T-helper 2 cell (primary cell): ENCODE measurements at places on chromosomes 12 and 14.

- DNase-seq, result no peak
Measured at GRCh38 chr12:4159851-4160250, 113.7 kb upstream of the CCND2 start.

DNA sequence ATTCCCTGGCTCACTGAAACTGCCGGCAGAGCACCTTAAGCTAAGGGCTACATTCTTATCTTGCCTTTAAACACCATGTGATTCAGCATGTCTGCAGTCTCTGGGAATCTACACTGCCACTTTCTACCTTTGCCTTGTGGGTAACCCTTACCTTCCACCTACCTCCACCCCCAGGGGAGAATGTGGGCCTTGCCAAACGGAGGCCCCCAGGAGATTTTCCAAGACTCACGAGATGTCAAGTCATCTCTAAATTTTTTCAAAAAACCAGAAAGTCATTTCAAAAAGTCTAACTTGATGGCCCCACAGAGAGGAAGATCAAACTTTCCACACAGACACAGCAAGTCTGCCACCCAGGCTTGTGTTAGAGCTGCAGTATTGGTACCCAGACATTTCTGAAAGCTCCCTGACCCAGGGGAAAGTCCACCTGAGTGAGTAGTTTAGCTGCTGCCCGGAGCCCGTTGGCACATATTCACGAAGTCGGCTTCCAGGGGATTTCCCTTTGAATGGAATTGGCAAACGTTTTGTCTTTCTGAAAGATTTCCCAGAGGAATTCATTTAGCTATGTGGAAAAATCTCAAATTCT is 4.7 kb upstream of the PSMA6 start:
- DNase-seq, result no peak

DNA sequence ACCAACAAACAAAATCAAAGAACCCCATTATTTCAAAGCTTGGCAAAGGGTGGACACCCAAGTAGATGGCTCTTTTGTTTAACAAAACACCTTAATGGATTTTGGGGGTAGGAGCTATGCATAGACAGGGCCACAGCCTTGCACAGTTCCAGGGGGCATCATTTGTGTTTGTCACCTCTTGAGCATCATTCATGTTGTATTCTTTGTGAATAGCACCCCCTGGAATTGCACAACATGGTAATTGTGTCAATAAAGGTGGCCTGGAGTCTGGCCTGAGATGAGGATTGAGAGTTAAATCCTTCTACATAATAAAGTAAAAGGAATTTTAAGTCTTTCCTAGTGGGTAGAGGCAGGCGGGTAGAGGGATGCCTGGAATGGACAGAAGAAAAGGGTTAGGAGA is 3.3 kb upstream of the FRS2 start:
- no peak for DNase-seq

DNA sequence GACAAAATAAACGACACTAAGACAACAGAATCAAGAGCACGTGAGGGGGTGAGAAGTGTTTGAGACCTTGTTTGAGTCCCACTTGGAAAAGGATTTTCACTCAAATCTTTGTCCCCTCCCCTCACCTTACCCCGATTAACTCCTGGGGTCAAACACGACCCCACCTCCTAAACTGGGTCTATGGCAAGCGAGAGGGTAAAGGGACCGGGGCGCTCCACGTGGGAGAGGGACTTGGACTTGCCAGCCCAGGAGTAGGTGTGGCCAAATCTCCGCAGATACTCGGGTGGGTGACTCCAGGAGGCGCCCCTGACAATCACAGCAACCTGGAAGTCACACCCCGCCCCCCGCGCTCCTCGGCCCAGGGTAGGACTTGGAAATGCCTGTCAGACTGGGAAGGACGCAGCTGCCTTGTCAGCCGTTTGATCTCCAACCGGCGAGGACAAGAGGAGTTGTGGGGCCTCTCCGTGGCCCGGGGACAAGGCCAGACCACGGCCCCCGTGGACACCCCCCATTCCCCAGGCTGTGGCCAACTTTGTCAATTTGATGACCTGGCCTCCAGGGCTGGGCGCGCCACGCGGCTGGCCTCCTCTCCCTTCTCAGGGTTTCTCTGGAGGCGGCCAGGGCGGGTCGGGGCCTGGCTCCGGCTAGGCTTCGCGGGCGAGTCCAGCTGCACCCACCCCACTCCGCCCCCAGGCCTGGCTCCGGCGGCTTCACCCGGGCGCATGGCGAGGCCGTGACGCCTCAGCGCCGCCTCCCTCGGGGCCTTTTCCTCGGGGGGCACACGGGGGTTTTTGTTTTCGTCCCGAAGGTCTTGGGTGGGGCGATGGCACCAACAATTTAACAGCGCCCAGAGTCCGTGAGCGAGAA is 1.1 kb upstream of the BCL11B start:
- DNase-seq, result no peak

GRCh38 chr12:114238808-114239207 is 167.1 kb downstream of the TBX5 start:
- no peak for DNase-seq

GRCh38 chr12:123089140-123089539 is 61.8 kb downstream of the PITPNM2 start:
- no peak for DNase-seq

GRCh38 chr12:92155733-92156132 is 10.1 kb upstream of the BTG1 start:
- DNase-seq, result no peak

- DNase-seq, result no peak
Measured at GRCh38 chr14:47226877-47227520, 448.4 kb downstream of the MDGA2 start.

DNA sequence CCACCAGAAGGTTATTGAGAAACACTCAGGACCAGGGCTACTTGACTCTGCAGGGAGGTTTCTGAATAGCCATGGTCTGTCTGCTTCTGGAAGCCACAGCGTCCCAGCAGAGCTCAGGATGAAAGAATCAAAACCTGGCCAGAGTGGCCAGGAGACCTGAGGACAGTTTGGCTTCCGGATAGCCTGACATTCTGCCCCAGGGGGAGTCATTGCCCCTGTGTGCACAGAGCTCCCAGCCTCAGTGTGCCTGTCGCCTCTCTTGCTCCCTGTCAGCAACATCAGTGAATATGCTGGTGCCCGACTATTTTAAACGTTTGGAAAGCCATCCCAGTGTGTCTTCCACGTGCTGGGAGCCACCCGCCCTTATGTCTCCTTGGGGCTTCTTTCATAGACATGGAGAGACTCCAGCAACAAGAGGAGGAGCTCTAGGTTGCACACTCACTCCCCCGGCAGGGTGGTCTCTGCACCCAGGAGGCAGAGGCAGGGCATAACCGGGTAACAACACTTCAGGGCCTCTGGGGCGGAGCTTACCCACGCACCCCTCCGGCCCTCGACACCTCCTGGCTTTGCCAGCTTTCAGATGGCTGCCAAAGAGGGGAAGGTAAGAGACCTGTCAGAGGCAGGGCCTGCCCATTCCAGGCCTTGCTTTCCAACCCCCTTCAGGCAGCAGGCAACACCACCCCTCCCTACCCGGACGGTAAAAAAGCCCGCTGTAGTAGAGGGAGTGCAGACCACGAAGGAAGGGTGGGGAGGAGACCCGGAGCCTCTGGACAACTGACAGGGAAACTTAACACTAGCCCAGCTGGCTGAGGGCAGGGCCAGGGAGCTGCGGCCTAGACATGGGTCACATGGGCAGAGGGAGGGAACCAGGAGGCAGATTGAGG is 19.0 kb upstream of the SLC6A12 start:
- no peak for DNase-seq

DNA sequence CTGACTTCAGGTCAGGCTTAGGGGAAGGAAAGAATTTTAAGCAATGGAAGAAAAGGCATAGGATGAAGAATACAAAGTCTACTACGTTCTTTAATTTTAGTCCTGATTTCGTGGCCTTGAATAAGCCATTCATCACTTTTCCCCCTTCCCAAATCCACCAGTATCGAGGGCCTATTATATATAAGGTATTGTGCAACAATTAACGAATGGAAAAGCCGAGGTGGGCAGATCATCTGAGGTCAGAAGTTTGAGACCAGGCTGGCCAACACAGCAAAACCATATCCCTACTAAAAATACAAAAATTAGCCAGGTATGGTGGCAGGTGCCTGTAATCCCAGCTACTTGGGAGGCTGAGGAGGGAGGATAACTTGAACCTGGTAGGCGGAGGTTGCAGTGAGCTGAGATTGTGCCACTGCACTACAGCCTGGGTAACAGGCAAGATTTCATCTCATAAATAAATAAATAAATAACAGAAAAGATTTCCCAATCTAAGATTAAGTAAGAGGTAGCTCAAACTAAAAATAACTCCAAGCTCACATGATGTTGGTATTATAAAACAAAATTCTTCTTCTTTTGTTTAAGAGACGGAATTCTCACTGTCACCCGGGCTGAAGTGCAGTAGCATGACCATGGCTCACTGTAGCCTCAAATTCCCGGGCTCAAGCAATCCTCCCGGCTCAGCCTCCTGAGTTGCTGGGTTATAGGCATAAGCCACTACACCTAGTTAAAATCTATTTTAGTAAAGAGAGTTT is 58.3 kb upstream of the NR2C1 start:
- no peak for DNase-seq

GRCh38 chr14:65997347-65997746 is 488.8 kb upstream of the CCDC196 start:
- DNase-seq, result no peak

DNA sequence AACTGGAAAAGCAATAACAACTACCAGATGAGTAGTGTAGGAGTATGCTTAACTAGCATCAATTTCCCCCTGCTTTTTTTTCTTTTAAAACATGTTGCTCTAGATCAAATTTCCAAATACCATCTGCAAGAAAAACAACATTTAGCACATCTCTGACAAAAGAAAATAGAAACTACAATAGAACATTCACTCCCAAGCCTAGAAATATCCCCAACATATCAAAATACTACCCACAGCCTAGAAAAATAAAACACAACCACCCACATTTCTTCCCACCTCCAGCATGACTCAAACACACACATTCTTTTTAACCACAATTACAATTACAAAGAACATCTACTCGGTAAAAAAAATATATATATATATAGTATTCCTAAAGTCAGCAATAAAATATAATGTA is 120.0 kb downstream of the PPFIA2 start:
- no peak for DNase-seq

GRCh38 chr12:124432376-124432775 is 135.0 kb downstream of the NCOR2 start:
- no peak for DNase-seq

DNA sequence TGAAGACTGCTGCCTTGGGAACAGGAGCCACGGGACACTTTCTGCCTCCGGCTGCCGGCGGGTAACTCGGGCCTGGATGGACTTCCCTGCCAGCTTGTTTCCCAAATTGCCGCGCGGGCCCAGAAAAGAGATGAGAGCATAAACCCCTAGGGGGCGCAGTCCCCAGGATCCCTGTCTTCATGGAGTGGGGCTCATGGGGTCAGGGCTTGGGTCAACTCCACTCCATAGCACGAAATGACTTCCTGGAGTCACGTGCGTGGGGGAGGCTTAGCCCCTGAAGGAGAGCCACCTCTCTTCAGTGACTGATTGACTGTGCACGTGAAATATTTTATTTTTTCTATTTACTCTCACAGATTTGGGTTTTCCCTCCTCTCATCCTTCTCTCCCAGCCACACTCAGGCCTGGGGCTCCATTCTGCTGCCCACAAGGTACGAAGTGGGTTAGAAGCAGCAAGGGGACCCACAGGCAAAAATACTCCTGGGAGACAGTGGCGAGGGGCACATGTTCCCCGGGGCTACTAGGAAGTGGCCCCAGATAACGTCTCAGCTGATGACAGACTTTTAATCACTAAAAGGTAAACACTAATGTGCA is 10.0 kb downstream of the PGF start:
- no peak for DNase-seq

- DNase-seq, result no peak
Measured at GRCh38 chr14:65482757-65483438, 70.4 kb downstream of the FUT8 start.

- no peak for DNase-seq
Measured at GRCh38 chr12:10457760-10458159, 4.6 kb upstream of the KLRC1 start.

- peak; percentile 22 for DNase-seq
Measured at GRCh38 chr12:54358191-54358944, 5.9 kb downstream of the GPR84 start.

DNA sequence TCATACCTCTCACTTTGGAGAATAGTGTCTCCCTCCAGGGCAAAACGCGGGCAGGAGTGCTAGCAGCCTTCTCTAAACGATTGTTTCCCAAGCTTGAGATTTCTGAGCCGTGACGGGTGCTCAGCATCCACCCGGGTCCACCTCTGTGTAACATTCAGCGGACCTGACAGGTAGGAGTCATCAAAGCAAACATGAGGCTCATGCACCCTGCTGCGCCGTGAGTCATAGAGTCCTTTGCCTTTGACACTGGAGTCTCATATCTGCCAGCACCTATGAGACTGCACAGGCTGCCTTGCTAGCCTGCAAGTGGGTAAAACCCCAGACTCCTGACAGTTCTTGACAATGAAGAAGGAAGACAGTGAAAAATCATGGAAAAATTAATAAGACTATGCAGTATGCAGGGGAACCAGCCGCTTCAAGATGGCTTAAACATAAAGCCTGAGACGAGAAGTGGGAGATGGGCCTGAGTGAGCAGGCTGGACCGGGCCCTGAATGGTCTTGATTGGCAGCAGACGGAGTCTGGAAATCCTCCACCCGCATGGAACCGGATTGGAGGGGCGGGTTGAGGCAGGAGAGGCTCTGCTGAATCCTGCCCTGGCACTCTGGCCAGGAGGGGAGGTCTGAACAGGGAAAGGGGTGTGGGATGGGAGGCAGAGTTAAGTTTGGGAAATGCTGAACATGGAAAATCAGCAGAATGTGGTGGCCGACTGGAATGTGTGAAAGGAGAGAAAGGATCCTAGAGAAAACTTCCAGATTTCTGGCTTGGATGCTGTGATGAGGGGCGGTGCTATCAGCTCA is 54.2 kb downstream of the LGMN start:
- DNase-seq, result no peak

- no peak for DNase-seq
Measured at GRCh38 chr14:74919421-74920165, 3.5 kb downstream of the RPS6KL1 start.

GRCh38 chr14:74441113-74441512 is 15.1 kb upstream of the SYNDIG1L start:
- no peak for DNase-seq

DNA sequence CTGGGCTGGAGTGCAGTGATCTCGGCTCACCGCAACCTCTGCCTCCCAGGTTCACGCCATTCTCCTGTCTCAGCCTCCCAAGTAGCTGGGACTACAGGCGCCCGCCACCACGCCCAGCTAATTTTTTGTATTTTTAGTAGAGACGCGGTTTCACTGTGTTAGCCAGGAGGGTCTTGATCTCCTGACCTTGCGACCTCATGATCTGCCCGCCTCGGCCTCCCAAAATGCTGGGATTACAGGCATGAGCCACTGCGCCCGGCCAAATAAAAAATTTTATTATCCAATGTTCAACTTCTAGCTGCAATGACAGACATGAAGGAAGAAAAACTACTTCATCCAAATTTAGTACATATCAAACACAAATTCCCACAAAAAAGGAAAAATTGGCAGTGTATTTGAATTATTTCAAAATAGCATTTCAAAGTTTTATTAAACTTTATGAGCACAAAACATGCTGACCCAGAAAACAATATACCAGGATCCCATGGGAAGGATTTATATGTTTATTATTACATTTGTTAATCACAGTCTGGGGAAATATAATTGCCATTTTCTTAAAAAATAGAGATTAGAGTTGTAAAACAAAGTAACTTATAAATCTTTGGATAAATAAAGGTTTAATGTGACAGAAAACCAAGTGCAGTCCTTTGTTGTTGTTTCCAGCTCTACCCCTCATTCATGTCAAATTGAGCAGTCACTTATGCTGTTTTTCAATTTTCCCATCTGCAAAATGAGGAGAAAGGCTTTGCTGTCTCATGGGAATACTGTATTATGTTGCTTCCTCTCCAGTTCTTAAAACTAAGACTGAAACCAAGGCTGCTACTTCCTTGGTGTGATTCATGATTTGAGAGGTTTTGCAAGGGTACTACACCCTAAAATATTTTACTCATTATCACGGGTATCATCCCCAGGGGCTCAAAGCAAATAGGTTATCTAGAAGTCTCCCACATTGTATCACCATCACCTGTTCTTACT is 155.2 kb upstream of the AVPR1A start:
- DNase-seq, result no peak
